ENCODE measurements at places on chromosomes 4 and X.

DNA sequence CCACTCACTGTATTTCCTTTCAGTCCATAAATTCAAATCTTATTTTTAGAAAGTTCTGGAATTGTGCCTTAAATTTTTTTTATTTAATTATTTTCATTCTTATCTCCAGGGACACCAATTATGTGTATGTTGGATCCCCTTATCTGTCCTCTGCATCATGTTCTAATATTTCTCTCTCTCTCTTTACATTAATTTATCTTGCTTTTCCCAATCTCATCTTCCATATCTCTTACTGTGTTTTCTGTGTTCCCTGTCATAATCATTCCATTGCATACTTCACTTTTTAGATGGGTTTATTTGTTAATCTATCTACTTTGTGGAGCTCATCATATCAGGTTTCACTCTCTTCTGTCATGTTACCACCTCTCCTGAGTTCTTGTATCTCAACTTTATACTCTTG lies 37.4 kb downstream of the PPP2R2C start:
- DNase-seq, result no peak

- no peak for DNase-seq
Observed at GRCh38 chrX:53950130-53950733, 94.0 kb downstream of the PHF8 start.

GRCh38 chr4:74999714-75000309 lies 66.9 kb downstream of the PARM1 start:
- no peak for DNase-seq

DNA sequence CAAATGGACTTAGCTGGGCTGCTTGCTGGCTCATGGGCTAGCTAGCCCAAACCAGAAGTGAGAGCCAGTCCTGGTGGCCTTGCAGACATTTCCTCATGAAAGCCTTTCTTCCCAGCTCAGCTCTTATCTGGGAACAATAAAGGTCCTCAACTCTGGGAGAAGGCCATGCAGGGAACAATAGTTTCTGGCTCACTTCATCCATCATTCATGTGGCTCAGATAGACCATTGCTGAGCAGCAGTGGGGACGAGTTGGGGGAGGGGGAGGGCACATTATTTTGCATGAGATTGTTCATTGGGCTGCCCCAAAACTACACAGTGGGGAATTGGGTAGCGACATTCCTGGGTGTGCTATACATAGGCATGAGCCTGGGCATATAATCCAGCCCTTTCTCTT lies 47.6 kb downstream of the NHSL2 start:
- DNase-seq, result no peak

GRCh38 chrX:153547195-153547594 lies 29.8 kb downstream of the ATP2B3 start:
- no peak for DNase-seq

DNA sequence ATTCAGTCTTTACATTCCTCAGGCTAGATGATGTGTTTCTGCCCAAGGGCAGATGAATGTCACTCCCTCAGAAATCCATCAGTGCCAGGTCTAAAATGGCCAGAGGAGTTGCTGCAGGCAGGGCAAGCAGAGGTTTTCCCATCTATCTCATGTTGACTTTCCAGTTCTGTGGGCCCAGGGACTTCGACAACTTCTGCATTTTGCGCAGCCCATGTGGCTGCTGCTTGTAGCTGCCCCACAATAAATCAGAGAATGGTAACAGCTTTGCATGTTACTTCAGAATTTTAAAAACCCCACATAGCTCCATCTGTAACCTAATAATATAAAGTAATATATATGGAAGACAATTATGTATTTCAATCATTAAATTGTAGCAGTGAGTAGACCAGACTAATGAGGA lies 1367.7 kb upstream of the AGA start:
- DNase-seq, result no peak

GRCh38 chrX:56281789-56282188 lies 49.6 kb downstream of the KLF8 start:
- DNase-seq, result peak; percentile 43

GRCh38 chr4:77187322-77187721 lies 30.3 kb downstream of the CCNG2 start:
- DNase-seq, result no peak

GRCh38 chr4:19286924-19287323 lies 964.8 kb upstream of the SLIT2 start:
- no peak for DNase-seq

GRCh38 chrX:135340831-135341230 lies 31.6 kb downstream of the ETDC start:
- no peak for DNase-seq

GRCh38 chr4:88910101-88910500 lies 146.9 kb downstream of the FAM13A start:
- DNase-seq, result no peak

GRCh38 chr4:37837446-37837845 lies 11.0 kb downstream of the PGM2 start:
- DNase-seq, result no peak

GRCh38 chr4:104492183-104492771 lies 2.4 kb downstream of the CXXC4 start:
- no peak for DNase-seq

- no peak for DNase-seq
Observed at GRCh38 chr4:5280828-5281227, 229.5 kb downstream of the STK32B start.

GRCh38 chr4:7808752-7809151 lies 130.9 kb downstream of the AFAP1 start:
- DNase-seq, result no peak

DNA sequence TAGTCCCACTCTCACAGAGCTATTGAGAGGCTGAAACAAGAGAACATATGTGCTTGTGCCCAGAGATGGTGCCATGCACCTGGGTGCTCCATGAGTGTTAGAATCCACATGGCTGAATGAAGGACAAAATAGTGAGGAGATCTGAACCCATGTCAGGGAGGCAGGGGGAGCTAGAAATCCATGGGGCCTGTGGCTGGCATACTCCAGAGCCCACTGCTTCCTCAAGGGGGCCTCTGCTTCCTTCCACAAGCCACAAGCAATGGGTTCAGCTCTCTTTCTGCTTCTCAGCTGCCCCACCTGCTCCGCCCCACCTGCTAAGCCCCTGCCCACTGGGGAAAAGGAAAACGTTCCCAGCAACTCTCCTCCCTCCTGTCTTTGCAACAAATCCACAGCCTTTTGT lies 46.1 kb downstream of the PJA1 start:
- no peak for DNase-seq

GRCh38 chrX:48999030-48999429 lies 3.0 kb downstream of the GRIPAP1 start:
- DNase-seq, result no peak

DNA sequence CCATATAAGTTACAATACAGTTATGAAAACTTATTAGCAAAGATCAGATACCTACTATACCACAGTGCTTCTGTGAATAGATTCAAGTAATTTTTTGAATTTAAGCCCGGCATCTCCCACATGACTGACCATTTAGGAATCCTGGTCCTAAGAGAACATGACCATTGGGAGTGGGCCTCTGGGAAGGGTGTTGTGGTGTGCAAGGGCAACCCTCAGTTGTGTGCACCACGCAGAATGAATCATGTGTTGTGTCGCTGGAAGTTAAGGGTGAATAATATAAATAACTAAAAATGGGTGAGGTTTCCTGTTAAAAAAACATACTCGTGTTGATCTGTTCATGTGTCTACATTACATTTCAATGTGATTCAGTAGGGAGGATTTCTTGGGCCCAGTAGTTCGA lies 15.5 kb downstream of the CPE start:
- no peak for DNase-seq

GRCh38 chrX:2719774-2720447 lies 28.8 kb downstream of the CD99 start:
- no peak for DNase-seq

DNA sequence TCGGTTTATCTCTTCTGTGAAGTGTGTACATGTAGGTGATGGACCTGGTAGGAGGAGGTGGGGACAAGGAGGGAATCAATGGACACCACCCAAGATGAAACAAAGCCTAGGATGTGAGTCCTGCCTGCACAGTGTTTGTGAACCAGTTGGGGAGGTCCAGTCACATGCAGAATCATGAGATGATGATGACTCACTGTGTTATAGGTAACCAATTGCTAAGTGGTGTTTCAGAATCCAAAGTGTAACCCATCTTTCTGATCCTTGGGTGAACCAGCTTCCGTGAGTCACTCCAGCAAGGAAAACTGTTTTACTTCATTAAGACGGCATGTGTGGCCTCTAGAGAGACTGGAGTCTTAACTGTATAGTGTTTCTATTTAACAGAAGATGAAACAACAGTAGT lies 57.9 kb upstream of the HPF1 start:
- no peak for DNase-seq

- DNase-seq, result no peak
Observed at GRCh38 chr4:169269916-169270809, 593 bp downstream of the SH3RF1 start.

- DNase-seq, result no peak
Observed at GRCh38 chr4:145939856-145940255, 1.2 kb upstream of the ZNF827 start.

- DNase-seq, result no peak
Observed at GRCh38 chrX:70554523-70554922, 109.9 kb downstream of the DLG3 start.

GRCh38 chrX:73867144-73867543 lies 304.1 kb downstream of the CHIC1 start:
- DNase-seq, result no peak

DNA sequence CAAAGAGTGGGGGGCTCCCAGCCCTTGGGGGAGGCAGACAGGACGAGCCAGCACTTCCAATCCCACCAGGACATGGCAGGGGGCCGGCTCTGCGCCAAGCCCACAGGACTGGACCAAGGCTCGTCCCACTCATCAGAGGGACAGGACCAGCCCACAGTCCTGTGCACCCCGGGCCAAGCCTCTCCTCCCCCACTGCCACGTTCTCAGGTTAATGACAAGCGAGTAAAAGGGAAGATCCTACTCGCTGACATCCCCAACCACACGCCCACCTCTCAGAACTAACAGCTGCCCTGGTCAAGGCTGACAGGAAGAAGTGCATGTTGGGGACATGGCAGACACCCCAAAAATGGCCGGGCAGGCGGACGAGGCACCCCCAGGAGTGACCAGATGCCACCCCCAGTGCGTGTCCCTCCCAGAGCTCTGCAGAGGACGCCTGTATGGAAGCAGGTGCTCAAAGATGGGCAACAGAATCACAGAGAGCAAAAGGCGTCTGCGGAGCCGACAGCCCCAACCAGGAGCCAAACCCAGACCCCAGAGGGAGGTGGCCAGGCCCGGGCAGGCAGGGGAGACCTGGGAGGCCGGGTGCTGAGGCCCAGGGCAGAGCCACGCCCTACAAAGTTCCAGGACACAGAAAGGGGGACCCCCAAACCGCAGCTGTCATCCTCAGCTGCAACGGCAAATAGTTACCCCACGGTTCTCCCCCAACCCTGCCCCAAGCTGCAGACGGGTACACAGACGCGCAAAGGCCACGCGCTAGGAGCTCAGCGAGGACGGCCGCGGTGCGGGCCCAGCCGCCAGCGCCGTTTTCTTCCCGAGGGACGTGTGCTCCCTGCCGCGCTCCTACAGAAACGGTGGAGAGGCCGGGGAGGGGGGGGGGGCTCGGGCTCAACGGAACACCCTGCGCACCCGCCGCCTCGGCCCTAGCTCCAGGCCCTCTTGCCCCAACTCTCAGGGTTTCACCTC lies 1.7 kb downstream of the CTBP1 start:
- no peak for DNase-seq

GRCh38 chr4:127425851-127426250 lies 206.9 kb upstream of the INTU start:
- DNase-seq, result no peak

DNA sequence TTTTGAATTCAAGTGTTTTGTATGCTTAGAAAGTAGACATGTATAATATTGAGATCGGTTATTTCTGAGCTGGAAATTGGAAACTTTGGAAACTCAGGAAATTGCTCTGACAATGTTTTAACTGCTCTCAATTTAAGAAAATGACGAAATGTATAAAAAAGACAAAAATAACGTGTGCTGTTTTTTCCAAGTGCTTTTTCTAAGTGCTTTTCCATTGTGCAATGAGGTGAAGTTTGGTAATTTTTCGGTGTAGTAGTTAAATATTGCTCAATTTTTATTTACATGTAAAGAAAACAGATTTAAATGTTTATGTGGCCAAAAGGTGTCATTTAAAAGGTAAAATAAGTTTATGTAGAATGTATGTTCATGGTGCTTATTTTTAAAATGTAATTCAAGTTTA lies 39.4 kb upstream of the RHOH start:
- DNase-seq, result no peak

- no peak for DNase-seq
Observed at GRCh38 chr4:187184508-187184907, 460.9 kb upstream of the FAT1 start.

- DNase-seq, result no peak
Observed at GRCh38 chr4:39263895-39264294, 81.6 kb downstream of the WDR19 start.

DNA sequence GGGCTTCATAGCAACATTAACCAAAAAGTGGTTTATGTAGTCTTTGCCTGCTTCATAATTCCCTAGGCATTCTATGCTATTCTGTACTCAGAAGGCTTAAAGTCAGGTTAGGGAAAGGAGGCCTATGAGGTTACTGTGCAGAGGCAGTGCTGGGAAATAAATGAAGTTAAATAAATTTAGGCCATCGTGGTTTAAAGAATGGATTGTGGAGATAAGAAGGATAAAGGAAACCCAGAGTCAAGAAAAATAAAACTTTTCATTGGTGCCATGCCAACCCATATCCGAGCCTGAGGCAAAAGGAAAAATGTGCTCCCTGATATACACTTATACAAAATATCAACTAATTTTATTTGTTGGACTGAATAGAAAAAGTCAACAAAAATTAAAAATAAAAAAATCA lies 70.2 kb downstream of the AR start:
- no peak for DNase-seq

GRCh38 chrX:1086444-1087409 lies 125.7 kb downstream of the CRLF2 start:
- DNase-seq, result no peak

DNA sequence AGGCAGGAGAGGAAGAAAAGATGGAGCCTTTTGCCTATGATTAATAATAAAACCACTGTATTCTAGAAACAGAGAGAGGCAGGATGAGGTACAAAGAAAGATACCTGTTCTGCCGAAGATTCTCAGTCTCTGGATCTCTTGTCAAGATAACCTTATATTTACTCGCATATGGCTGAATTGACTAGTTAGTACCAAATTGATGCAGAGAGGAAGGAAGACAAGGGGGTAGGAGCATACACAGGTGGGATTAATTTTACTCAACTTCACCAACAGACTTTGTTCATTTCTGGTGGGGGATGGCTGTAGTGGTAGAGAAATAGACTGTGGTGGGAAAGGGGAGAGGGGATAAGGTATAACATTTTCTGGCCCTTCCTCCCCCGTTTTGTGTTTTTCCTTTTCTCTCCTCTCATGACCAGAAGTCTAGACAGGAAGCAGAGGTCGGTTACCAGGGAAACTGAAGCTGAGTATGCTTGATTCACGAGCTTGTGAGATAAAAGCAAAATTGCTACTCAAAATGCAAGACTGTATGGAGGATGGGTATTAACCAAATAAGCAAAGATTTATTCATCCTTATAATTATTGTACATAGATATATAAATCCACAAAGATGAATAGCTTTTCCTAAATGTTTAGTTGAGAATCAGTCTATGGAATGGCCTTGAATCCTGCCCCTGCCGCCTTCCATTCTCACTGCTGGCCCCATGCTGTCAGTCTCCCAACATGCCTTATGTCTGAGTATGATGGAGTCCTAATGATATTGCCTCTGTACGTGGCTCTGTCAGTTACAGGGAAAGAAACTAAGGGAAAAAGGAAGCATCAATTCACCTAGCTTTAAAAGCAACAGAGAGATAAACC lies 17.8 kb upstream of the PAGE2B start:
- DNase-seq, result peak; percentile 72

All from CD4-positive, alpha-beta T cell treated with Interleukin-2 at 100 ng/mL for 4 hours (primary cell).